Substantia nigra (tissue), 51 donors: ENCODE measurements at places on chromosomes 1 and 21.
A peak's percentile ranks its signal among the peaks of the same experiment; 100 is the strongest.

GRCh38 chr1:115023593-115023992 is 6.0 kb upstream of the TSHB start:
- no peak for DNase-seq

DNA sequence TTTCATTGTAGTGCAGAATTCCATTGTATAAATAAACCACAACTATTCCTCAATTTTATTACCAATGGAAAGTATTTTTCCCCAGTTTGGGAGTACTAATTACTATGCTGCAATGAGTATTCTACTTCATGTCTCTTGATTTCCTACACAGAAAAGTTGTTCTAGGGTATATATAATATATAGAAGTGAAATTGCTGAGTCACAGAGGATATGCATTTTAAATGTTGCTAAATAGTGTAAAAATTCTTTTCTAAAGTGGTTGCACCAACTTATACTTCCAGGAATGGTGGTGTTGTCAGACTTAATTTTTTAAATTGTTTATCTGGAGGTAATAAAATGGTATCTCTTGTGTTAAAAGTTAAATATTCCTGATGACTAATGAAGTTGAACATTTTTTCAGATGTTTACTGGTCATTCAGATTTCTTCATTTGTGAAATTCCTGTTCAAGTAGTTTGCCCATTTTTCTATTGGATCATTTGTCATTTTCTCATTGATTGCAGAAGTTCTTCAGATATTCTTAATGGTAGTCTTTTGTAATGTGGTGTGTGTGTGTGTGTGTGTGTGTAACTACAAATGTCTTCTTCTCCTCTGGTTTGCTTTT is 19.1 kb upstream of the MYOG start:
- DNase-seq = no peak

DNA sequence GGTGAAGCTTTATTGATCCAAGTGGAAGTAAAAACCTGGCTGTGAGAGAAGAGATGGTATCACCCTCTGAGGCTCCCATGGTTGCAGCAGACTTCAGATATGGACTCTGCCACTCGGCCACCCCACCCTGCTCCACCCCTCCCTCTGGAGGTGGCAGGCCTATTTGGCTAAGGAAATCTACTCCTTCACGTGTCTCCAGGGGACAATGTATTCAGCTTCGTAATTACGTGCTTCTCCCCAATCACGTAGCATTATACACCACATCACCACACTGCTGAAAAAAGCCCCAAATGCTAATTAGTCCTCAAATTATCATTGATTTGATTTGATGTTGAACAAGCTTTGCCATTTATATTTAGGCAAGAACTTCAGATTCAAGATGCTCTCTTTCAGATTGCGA is 220.7 kb downstream of the OMA1 start:
- DNase-seq = no peak

GRCh38 chr1:227174164-227174563 is 144.1 kb downstream of the CDC42BPA start:
- no peak for DNase-seq

DNA sequence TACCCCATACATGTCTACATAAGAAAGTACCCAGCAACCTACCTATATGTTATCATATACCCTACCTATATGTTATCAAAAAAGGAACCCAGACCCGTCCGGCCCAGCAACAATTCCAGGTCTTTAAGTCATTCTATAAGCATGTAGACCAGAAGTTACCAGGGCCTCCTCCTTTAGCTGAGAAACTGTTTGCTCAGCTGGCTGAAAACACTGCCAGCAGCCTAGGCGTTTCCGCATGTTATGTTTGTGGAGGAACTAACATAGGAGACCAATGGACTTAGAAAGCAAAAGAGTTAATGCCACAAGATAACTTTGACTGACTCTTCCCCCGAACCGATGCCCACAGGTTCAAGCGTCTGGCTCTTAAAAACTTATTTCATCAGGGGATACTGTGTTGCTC is 7.1 kb upstream of the ZNF678 start:
- no peak for DNase-seq

GRCh38 chr1:103527331-103527730 is 1.8 kb downstream of the RNPC3 start:
- DNase-seq = no peak

GRCh38 chr1:19178734-19179398 is 31.2 kb downstream of the UBR4 start:
- no peak for DNase-seq

GRCh38 chr1:97508653-97509218 is 412.1 kb downstream of the DPYD start:
- no peak for DNase-seq

- no peak for DNase-seq
These were observed 20.3 kb upstream of the IFI16 start for GRCh38 chr1:158989424-158989823.

DNA sequence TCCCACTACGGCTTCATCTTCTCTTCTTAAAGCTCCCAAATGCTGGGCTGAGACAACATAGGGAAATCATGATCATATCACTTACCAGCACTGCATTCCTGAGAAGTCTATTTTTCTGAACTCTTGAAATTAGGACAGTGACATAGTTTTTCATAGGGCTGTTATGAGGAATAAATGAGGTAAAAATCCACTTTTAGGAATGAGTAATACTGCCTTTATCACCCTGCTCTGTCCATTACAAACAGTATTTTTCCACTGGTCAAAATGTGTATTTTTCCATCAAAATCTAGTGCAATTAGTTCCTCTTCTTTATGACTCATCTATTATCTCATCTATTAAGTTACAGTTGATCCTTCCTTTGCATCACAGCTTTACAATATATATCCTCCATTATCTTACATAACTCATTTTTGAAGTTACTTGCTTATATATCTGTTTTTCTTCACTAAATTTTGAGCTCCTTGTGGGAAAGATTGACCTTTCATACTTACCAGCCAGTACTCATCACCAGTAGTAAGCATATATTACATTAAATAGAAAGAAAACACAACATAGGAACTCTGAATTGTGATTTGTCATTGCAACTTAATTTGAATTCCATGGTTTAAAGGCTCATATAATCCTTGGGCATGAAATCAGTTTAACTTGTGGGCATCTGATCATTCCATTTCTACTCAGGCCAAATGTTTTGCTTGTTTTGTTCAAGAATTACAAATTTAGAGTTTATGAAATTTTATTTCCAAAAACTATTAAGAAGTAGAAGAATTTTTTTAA is 37.1 kb downstream of the PRRX1 start:
- no peak for DNase-seq

DNA sequence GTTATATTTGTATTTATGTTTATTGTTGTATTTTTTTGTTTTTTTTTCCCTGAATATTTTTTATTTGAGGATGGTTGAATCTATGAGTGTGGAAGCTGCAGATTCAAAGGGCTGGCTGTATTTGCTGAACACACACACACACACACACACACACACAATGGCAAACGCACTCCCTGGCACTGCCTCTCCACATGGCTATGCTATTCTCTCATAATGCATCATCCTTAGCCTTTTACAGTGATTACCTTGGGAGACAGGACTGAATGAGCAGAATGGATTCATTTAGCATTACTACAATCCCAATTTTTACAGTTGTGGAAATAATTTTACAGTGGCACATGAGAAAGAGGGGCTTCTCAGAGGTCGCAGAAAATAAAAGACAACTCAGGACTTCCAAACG is 390.1 kb downstream of the PCP4 start:
- DNase-seq = no peak

DNA sequence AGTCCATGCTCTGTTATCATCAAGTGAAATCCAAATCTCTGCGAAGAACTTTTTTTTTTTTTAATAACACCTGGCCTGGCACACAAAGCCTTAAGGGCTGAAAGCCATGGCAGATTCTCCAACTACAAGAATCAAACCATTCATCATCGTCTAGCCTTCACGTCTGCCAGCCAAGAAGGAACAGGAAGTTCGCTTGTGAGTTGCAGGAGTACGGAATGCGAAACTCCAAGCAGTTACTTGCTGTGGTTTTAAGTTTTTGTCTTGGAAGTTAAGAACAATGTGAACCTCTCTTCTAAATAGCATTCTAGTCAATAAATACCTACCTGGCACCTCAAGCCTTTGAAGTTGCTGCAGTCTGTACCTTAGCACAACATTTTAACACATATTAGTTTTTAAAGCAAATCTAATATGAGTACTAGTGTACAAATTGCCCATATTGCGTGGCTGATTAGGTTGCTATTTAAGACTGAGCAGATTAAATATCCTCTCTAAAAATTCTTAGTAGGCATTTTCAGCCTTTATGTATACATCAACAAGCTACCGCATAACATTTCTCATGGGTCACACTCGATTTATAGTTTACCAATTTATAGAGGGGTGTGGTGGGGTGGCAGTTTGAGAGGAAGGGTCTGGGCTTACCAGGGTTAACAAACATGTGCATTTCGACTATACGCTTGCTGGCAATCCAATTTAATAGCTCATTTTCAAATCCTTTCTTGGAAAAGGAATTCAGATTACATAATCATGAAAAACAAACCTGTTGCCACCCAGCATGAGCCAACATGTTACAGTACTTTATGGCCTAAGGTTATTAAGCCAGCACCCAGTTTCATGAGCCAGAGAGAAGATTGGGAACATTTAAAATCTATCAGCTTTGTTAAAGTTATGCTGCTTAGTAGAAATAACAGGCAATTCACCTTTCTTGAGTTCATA is 22.2 kb upstream of the PTPN14 start:
- DNase-seq = no peak

DNA sequence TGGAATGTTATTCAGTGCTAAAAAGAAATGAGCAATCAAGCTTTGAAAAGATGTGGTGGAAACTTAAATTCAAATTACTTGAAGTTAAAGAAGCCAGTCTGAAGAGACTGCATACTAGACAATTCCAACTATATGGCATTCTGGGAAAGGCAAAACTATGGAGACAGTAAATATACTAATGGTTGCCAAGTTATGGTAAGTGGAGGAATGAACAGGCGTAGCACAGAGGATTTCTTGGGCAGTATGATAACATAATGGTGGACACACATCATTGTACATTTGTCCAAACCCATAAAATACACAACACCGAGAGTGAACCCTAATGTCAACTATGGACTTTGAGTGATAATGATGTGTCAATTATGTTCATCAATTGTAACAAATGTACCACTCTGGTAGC is 21.1 kb upstream of the SELP start:
- DNase-seq = no peak

GRCh38 chr21:41600116-41600515 is 92.2 kb upstream of the TMPRSS2 start:
- no peak for DNase-seq

GRCh38 chr1:184036517-184036949 is 995 bp downstream of the COLGALT2 start:
- no peak for DNase-seq

DNA sequence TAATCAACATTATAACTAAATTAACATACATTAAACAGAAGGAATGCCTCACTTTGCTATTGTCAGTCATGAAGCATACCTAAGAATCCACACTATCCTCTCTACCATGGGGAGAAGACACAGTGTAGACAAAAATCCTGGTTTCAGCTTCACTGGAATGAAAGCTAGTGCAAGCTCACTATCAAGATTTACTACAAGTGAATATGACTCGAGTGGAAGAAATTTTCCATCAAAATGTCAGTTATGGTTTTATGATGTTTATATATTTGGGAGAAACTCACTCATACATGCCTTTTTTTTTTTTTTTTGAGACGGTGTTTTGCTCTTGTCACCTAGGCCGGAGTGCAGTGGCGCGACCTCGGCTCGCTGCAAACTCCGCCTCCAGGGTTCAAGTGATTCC is 424.3 kb downstream of the KCNT2 start:
- no peak for DNase-seq

DNA sequence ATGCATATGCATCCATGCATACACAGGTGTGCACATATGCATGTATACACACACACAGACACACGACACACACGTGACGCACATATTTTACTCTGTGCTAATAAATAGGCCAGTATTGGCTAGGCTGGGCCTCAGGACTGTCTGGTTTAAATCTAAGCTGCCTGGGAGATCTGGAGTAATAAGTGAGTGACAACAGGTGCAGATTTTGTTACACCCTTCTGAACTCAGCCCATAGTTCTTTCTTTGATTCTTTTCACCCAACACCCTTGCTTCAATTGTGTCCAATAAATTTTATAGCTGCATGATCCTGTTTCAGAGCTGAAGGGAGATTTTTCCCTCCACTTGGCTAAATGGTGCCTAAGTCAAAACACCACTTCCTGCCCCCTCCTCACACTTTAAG is 132.8 kb downstream of the FGGY start:
- no peak for DNase-seq

GRCh38 chr1:114986286-114986685 is 43.3 kb upstream of the TSHB start:
- no peak for DNase-seq

- DNase-seq = no peak
These were observed 1.7 kb downstream of the MCL1 start for GRCh38 chr1:150577557-150578271.

DNA sequence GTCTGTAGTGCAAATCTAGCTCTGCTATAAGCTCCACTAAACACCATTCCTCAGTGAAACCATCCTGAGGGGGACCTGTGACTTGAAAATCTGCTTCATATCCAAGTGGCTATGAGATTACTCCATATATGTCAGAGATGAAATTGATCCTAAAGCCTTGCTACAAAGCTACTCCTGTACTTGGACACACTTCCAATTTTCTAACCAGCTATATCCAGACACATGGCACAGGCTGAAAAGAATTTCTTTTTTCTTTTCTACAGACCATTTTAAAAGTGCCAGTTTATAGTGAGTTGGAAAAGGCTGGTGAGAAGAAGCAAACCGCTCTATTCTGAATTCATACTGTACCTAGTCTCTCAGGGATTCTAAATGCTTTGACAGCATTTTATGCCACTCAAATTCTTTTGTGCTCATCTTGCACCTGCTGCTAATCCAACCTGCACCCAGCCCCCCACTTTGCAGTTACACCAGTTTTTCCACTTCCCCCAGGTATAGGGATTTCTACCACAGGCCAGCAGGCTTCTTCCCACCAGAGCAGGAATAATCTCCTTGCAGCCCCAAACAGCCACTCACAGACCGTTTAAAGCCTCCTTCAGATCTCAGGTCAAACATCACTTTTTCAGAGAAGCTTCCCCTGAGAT is 112.5 kb downstream of the RERE start:
- no peak for DNase-seq

DNA sequence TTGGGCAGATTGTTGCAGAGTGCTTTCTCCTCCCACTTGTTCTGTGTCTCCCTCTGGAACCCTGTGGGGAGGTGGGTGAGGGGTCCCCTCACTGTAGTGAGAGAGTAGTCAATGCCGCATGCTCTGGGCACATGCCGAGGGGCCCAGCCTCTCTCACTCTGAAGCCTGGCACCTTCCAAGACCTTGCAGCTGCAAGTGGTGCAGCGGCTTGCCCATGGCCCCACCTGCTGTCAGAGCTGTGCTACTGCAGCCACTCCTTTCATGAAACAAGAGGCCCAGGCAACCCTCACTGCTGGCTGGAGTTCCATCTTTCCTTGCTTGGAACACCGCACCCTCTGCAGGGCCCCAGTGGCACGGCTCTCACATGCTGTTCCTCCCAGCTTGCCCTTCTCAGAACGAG is 58.4 kb upstream of the COL6A1 start:
- DNase-seq = peak; percentile 78

DNA sequence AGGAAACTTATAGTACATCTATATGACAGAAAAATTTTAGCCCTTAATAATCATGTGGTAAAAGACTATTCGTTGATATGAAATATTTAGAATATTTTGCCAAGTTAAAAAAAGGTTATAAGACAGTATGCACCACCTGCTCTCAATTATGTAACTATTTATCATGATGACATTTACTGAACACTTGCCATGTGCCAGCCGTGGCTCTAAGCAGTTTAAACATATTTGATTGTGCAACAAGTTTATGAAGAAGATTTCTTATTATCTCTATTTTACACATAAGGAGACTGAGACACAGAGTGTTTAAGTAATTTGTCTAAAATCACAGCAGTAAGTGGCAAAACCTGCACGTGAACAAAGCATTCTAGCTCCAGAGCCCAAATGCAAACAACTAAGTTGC is 199.3 kb upstream of the JUN start:
- no peak for DNase-seq
